ENCODE measurements at places on chromosomes 2 and 18.

DNA sequence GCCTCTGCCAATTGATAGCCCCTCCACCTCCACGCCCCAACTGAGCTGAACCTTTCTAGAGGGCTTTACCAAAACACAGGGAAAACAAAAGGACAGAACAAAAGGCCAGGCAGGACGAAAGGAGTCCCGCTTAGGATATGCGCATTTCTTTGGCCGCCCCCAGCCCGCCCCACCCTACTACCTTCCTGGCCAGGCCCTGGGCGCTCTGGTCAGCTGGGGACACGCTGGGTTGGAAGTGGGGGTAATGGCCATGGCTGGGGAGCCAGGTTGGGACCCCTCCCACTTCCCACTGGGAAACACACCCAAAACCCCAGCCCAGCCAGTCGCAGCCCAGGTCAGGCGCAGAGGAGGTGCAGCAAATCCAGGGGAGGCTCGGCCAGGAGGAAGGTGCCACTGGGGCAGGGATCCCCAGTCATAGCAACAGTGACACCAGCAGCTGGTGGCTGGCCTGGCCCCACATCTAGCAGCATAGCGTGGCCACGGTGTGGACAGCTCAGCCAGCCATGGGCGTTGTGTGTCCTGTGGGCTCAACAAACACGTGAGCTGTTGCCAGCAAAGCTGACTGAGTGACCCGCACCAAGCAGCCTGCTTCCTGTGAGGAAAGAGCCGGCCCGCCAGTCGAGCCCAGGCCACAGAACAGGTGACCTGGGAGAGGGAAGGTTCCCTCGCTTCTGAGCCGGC, 24.6 kb upstream of the B3GNT7 start:
- DNase-seq: no peak

DNA sequence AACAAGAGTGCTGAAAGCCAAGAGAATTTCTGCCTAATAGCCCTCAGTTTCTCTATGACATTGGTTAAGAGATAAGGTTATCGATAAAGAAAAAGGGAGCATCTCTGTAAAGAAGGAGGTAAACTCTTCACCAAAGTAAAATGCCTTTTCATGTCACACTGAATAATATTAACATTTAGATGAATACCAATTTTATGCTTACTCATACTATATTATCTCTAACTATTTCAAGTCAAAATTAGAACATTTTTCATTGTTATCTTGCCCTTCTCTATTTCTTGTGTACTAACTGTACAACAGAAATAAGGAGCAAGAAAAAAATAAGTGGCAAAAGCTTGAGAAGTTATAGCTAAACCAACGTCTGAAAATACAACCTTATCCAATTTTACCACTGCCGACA, 127.5 kb downstream of the EXOC6B start:
- DNase-seq: no peak

DNA sequence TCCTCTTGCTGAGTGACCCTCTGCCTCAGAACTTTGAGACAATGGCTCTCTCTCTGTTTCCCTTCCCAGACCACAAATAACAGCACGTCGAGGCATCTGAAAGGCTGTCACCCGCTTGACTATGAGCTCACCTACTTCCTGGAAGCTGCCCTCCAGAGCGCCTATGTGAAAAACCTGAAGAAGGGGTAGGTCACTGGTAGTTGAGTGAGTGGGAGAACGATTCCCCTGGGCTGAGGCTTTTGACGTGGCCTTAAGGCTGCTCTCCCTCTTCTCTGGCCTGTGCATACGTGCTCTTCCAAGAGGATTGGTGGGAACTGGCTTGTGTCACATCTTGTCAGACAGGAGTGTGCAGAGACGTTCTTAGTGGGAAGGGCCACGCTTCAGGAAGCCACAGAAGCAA, 63.1 kb upstream of the MCFD2 start:
- DNase-seq: no peak

GRCh38 chr2:224350703-224351102, 51.2 kb downstream of the FAM124B start:
- DNase-seq: no peak

GRCh38 chr2:63477686-63478085, 110.6 kb downstream of the WDPCP start:
- DNase-seq: no peak

DNA sequence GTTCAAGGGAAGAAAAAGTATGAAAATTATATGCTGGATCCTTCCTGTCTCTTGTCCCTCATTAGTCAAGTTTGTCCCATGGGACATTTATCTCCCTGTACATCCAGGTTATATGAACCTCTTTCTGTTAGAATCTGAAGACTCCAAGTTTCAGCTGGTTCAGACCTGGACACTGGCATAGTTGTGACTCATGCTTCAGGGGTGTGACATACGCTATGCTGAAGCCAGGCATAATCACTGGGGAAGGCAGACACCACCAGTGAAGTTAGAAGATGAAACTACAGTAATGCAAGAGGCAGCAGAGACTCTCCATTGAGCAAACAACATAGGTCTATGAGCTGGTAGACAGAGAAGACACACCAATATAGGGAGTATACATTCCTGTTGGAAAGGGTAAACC, 269.7 kb upstream of the SLC8A1 start:
- DNase-seq: peak; percentile 13

- DNase-seq: no peak
Observed at GRCh38 chr2:84293791-84294380, 165.2 kb downstream of the SUCLG1 start.

DNA sequence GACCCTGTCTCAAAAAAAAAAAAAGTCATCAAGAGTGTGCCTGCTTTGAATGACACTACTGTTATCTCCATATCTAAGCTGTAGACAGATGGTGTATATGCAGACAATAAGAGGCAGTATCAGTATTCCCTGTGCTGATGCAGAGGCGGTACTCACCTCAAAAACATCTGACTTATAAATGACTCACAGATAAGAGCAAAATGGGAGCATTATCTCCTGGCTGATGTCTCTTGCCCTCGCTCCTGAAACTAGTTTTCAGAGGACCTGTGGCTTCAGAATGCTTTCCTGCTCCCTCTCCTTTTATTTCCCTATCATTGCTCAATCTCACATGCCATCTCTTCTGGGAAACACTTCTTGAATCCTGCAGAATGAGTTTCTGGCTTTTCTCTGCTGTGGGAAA, 289.6 kb downstream of the PTPRM start:
- no peak for DNase-seq
